Activated CD4-positive, alpha-beta T cell treated with anti-CD3 and anti-CD28 coated beads, Interleukin-2, amount 50 U/mL, for 24 hours (primary cell): ENCODE measurements at places on chromosomes 12 and 14.

GRCh38 chr12:57276935-57277563 is 26.1 kb upstream of the STAC3 start:
- no peak for DNase-seq

GRCh38 chr14:94303111-94303510 is 10.0 kb upstream of the SERPINA10 start:
- DNase-seq: no peak

DNA sequence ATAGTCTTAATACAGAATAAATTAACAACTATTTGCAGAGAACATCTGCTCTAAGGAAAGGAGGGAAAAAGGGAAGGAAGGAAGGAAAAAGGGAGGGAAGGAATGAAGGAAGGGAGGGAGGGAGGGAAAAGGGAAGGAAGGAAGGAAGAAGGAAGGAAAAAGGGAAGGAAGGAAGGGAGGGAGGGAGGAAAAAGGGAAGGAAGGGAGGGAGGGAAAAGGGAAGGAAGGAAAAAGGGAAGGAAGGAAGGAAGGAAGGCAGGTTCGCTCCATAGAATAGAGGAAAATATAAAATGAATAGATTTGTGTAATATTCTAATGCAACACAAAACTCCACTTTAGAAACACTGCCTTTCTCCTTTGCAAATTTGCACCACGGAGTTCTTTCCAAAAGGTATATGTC is 16.6 kb downstream of the KICS2 start:
- DNase-seq: no peak

DNA sequence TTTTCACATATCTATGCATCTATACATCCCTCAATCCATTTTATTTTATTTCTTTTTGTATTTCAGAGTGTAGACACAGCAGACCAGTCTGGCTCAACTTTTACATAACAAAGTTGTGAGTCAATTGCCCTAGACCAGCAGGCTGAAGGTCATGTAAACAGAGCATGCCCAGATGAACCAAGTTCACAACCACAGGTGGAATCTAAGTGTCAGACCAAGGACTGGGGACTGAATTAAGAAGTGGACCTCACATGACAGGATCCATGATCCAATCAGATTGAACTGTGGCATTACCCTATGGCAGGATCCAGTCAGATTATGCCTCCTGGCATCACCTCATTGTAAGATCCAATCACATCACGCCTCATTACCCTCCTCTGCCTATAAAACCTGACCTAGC is 455.8 kb downstream of the SOX5 start:
- DNase-seq: no peak

DNA sequence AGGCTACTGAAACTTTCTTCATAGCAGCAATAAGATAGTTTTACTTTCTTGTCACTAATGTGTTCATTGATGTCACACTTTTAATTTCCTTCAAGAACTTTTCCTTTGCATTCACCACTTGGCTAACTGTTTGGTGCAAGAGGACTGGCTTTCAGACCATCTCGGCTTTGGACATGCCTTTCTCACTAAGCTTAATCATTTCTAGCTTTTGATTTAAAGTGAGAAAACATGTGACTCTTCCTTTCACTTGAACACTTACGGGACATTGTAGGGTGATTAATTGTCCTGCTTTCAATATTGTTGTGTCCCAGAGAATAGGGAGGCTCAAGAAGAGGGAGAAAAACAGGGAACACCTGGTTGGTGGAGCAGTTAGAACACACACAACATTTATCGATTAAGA is 41.9 kb downstream of the IFNG start:
- DNase-seq: no peak

GRCh38 chr12:579420-580110 is 83.7 kb downstream of the NINJ2 start:
- no peak for DNase-seq

DNA sequence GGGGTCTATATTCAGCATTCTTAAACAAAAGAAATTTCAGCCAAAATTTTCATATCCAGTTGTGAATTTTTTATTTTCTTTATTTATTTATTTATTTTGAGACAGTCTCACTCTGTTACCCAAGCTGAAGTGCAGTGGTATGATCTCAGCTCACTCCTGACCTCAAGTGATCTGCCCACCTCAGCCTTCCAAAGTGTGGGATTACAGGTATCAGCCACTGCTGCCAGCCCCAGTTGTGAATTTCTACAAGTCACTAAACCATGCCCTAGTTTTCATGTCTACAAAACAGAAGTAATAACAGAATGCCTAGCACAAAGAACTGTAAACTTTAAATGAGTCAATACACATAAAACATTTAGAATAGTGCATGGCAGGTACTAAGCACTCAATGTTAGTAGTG is 254.2 kb downstream of the C12orf50 start:
- no peak for DNase-seq

DNA sequence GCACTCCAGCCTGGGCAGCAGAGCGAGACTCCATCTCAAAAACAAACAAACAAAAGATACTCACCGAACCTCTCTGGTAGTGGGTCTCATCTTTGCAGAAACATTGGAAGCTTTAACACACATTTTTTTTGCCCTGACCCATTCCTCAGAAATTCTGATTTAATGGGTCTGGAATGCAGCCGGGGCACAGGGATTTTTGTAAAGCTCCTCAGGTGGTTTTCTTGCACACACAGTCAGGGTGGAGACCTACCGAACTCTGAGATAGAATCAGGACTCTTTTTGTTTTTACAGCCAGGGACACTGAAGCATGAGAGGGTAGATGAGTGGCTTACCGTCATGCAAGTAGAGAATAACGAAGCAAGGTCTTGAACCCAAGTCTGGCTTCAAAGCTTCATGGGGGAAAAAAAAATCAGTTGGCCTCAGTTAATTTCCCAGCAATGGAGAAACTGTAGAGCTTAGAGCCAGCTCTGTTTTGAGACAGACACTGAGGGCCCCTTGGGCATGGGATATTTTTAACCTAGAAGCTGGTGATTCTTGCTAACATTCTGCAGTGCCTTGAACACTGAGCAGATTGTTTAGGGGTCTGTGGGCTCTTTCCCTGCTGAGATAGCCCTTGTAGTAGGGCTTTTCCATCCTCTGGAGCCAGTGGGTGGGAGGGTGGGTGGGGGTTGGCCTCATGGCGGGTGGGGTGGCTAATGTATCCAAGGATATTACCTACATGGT is 4.8 kb downstream of the RNU4-2 start:
- no peak for DNase-seq

GRCh38 chr14:30156571-30156970 is 228.9 kb upstream of the PRKD1 start:
- DNase-seq: no peak

GRCh38 chr12:67780580-67781084 is 132.1 kb downstream of the DYRK2 start:
- DNase-seq: no peak

GRCh38 chr12:26188127-26188526 is 7.2 kb upstream of the SSPN start:
- no peak for DNase-seq

DNA sequence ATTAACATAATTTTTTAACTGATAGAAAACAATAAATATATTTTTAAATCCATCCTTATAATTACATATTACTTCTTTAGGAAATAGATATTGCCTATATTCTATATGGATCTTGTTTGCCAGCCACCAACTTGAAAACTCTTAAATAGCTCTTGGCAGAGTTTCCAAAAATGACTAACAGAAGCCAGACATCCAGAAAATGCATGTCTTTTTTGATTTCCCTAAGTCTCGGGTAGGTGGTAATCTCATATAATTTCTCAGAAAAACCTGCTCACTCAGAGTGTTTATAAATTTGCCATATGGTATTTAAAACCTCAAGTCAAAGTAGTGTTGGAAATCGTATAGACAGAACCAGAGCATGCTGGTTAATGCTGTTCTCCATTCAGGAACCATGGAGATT is 360.4 kb upstream of the FOXG1 start:
- no peak for DNase-seq

DNA sequence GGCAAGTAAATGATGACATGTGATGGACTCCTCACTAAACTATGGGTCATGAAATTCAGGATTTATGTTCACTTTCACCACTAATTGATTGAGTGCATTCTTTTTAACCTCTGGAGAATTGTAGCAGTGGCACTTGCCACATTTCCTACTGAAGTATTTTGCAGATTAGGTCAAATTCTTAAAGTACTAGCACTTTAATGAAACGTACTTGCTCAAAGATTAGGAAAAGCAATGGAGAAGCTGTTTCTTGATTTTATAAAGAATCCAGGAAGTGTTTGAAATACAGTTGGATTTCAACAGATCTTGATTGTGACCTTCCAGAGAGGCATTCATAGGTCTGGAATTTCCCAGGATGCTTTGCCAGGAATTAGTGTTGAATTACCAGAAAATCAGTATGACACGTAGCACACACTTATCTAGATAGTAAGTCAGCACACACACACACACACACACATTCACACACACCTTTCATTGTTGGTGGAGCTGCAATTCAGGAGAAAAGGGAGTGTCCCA is 162.6 kb downstream of the MYRFL start:
- DNase-seq: no peak

DNA sequence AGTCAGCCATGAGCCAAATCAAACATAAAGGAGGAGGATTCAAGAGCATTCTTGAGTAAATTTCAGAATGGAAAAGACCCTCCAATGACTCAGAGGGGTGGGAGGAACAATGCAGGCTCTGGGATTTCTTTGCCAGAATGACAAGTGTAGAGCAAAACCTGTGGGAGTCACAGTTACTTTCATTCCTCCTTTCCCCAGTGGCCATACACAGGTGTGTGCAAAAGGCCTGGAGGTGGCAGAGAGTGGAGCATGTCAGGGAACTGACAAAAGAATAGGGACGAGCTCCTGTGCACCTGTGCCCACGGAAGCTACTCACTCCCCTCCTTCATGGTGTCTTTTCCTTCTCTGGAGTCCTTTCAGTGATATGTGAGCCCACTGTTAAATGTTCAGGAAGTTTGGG is 9.4 kb upstream of the CIPC start:
- DNase-seq: no peak

DNA sequence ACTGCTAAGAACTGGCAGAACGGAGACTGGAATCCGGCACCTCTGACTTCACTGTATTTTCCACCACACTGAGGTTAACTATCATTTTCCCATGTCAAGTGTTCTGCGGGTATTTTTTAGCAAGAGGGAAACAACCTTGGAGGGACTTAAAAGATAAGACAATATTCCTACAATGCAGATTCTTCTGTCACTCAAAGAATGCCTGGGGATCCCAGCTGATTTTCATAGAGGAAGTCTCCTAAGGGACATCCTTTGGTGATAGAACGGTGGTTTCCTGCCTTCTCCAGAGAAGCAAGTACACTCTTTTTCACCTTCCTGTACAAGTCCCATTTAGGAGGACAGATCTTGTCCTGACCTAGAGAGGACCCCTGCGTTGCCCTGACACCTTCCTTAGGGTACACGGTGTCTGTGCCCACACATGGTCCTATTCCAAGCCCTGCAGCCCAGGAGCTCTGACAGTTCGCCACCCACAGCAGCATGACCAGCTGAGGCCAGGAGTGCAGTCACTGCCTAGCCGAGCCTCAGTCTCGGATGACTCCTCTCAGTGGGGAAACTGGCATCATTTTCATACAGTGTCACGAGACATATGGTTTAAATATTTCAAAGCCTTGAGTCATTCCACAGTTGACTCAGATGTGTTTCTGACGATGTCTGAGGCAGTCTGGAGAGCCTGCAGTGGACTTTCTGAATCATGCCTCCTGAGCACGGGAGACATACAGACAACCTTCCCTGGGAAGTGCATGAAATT is 181.3 kb upstream of the FKBP4 start:
- DNase-seq: no peak

DNA sequence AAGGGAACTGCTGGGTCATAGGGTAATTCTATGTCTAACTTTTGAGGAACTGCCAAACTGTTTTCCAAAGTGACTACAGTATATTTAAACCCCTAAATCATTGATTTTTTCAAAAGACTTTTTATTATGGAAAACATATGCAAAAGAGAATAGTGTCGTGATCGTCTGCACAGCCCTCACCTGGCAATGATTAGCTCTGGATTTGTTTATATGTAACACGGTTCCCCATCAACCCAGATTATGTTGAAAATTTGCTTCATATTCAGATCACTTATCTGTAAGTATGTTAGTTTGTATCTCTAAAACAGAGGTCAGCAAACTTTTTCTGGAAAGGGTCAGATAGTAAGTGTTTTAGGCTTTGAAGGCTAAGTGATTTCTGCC is 52.7 kb downstream of the CCDC92 start:
- no peak for DNase-seq

DNA sequence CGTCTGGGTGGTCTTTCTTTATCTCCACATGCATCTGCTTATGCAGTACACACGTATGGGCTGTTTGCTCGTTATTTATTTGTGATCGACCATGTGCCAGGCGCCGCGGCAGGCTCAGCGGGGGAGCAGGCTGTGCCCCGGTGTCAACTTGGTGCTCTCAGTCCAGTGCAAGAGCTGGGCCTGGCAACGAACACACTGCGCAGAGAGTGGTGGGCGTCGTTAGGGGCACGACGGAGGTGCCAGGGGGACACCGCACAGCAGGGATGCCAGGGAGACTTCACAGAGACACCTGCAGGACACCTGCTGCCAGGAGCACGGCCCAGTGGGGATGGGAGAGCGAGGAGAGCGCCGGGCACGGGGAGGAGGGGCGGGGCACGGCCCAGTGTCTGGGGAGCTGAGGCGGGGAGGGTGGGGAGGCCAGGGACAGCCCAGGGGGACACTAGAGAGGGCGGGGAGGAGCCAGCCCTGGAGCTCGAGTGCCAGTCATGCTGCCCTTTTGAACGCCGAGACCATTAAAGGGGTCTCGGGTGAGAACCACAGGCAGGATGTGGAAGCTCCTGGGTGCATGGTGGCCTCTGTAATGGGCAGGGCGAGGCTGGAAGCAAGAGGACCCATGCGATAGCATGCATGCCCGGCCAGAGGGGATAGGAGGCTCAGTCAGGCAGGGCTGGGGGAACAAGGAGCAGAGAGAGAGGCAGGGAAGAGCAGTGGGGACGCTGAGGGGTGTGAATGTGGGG is 652 bp upstream of the LRCOL1 start:
- DNase-seq: no peak

DNA sequence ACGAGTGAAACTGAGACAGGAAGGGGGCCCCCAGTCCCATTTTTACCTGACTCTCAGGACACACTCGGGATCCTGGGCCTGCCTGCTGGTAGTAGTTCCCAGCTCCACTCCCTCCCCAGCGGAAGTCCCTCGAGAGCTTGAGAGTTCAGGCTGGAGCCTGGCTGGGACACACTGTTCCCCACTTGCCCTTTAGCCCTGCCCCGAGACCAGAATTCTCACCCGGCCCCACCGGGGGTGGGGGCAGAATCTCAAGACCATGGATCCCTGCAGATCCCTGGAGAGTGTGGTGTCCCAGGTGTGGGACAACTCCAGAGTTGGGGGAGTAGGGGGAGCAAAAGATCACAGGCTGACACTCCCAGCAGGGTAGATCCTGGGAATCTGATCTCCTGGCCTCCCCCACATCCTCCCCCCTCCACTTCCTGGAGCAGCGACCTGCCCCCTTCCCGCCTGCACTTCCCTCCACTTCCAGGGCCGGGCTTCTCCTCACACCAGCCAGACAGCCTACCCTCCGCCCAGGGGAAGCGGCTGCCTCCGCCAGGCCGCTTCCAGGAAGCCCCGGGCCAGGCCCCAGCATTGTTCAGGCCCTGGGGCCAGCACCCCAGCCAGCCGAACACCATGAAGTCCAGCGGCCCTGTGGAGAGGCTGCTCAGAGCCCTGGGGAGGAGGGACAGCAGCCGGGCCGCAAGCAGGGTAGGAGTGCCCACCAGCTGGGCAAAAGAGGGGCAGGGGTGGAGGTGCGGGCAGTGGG is at the start of gene TNS2:
TSS of gene TNS2 (plus strand) at position 495 of the 748 bp plus-strand sequence. CDS start at position 616, 121 bp downstream.
- DNase-seq: no peak
